Stimulated activated CD8-positive, alpha-beta memory T cell treated with anti-CD3 and anti-CD28 coated beads, Interleukin-12 subunit alpha, Interleukin-12 subunit beta, amount 100 ng/mL, for 4 hours (primary cell): ENCODE measurements at places on chromosomes 11 and 22.

DNA sequence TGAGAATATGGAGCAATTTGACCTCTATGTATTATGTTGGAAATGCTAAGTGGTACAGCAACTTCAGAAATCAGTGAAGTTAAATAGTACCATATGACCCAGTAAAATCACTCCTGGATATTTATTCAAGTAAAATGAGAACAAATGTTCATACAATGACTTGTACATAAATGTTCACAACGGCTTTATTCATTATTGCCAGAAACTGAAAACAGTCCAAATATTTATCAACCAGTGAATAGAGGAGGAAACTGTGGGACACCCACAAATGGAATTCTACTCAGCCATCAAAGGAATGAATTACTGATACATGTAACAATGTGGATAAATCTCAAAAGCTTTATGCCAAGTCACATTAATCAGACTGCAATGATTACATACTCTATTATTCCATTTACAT, 416.3 kb downstream of the AASDHPPT start:
- no peak for DNase-seq

- no peak for DNase-seq
Observed at GRCh38 chr22:38236786-38237185, 35.0 kb downstream of the MAFF start.

DNA sequence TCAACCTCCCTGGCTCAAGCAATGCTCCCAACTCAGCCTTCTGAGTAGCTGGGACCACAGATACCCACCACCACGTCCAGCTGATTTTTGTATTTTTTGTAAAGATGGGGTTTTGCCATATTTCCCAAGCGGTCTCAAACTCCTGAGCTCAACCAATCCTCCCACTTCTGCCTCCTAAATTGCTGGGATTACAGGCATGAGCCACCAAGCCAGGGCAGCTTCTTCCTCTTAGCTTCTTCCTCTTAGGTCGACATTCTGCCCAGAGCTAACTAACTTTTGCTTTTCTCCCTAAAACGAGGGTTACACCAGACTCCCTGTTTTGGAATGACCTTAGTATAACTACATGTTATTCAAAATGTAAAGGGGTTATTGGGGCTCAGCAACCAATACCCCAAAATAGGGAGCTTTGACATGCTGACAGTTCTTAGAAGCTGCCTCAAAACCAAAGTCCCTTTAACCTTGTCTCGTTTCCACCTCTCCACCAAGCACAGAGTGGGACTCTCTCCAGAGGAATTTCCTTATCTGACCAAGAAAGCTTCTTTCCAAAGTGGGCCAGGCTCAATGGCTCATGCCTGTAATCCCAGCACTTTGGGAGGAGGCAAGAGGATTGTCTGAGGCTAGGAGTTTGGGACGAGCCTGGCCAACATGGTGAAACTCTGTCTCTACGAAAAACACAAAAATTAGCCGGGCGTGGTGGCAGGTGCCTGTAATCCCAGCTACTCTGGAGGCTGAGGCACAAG, 7.0 kb downstream of the HPS5 start:
- no peak for DNase-seq

DNA sequence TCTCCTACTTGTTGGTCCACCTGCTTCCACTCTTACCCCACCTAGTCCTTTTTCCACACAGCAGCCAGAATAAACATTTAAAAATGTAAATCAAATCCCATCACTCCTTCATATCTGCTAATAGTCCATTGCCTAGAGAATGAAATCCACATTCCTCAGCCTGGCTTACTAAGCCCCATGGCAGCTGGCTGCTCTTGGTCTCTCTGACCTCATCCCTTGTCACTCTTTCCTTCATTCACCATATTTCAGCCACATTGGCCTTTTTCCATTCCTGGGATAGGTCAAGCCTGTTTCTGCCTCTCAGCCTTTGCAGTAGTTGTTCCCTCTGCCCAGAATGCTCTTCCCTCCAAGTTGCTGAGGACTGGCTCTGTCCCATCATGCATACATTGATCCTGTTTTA, 512.8 kb downstream of the INSC start:
- no peak for DNase-seq

- no peak for DNase-seq
Observed at GRCh38 chr11:75200051-75200450, 40.5 kb upstream of the TPBGL start.

DNA sequence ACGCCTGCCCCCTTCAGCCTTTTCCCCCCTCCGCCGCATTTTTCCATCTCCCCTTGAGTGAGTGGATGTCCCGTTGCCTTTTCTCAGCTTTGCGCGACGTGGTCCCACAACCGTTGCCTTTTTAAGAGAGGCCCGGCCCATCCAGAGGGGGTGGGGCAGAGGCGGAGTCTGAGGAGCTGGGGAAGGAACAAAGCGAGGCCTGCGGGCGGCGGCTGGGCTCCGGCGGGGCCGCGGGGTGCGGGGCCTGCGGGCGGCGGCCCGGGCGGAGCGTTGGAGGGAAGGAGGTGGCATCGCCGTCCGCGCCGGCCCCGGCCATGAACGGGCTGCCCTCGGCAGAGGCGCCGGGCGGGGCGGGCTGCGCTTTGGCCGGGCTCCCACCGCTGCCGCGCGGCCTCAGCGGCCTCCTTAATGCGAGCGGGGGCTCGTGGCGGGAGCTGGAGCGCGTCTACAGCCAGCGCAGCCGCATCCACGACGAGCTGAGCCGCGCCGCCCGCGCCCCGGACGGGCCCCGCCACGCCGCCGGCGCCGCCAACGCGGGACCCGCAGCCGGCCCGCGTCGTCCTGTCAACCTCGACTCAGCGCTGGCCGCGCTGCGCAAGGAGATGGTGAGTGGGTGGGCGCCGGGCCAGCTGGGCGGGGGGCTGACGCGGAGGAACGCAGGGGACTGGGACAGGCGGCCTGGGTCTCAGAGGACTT, at the start of gene FAM89B:
FAM89B (plus strand) TSS at position 183 of the 696 bp plus-strand sequence; CDS start at position 315, 132 bp downstream.
- peak; percentile 73 for DNase-seq

- DNase-seq = no peak
Observed at GRCh38 chr11:8809241-8809938, 101.6 kb upstream of the AKIP1 start.

GRCh38 chr22:41976070-41976901, 7.0 kb downstream of the SEPTIN3 start:
- DNase-seq = peak; percentile 26

DNA sequence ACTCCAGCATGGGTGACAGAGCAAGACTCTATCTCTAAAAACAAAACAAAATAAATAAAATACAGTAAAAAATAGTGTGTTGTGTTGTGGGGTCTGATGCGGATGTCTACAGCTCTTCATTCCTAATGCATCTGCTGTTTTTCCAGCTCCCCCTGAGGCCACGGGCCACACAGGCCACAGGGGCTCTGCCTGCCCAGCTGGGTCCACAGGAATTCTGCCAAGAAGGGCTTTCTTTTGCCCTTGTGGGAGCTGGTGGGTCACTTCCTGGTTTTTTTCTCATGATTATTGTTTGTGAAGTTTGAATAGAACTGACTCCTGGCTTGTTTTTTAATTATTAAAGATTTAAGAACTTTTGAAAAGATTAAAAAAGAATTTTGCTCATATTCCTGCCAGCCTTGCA, 67.4 kb upstream of the CLDN5 start:
- no peak for DNase-seq

DNA sequence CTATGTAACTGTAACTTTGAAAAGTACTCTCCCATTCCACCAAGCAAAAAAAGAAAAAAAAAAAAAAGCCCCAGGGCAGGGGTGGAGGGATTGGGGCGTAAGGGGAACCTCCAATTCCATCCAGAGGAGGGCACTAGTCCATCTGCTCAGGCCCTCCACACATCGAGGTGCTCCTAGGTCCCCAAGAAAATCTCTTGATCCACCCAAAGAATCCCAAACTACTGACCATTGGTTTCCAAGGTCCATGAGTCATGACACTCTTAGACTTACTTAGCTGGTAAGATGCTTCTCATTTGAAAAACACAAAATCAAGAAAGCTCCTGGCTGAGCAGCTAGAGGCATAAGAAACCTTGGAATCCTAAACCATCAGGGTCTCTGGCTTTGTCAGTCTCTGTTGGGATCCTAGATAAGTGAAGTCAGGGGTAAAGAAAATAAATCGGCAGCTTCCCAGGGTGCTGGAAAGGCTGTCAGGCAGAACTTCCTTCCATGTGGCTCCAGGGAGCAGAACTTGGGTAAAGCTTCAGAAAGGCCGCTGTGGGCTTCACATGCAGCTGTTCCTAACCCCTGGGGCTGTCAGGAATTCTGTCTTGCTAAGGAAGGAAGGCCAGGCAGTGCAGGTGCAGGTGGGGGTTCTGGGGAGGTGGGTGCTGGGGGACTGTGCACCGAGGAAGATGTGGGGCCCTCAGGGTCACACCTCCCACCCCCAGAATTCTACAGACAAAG, 49.4 kb upstream of the ADA2 start:
- no peak for DNase-seq

DNA sequence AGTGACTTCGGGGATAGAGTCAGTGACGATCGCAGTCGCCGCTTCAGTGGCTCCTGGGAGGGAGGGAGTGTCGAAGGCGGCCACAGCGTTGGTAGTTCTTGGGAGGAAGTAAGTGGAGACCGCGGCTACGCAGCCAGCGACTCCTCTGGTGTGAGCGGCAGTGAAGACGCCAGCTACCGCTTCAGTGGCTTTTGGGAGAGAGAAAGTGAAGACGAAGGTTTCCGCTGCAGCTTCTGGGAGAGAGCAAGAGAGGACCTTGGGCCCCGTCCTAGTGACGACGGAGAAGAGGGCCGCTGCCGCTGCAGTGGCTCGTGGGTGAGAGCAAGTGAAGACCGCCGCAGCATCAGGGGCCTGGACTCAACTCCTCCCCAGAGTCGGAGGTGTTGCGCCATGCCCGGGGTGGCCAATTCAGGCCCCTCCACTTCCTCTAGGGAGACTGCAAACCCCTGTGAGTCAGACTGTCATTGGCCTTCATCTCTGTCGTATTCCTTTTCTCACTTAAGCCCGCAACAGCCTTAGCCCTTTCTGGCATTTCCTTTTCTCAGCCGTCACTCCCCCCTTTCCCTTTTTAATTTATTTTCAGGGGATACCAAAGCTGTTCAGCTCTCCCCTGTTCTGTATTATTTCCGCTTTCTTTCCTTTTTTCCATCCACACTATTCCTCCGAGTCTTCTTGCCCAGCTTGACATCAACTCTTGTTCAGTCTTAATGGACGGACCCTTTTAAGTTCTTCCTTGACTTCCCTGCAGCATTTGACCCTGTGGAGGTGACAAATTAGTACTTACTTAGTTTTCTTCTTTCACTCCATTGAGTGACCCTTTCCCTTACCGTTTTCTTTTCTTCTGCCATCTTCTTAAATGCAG, 1.0 kb downstream of the ANKRD42 start:
- DNase-seq = peak; percentile 37

GRCh38 chr11:9927670-9928069, 263.8 kb downstream of the SWAP70 start:
- DNase-seq = no peak

GRCh38 chr11:6638429-6638828, 17.2 kb downstream of the DCHS1 start:
- DNase-seq = no peak

DNA sequence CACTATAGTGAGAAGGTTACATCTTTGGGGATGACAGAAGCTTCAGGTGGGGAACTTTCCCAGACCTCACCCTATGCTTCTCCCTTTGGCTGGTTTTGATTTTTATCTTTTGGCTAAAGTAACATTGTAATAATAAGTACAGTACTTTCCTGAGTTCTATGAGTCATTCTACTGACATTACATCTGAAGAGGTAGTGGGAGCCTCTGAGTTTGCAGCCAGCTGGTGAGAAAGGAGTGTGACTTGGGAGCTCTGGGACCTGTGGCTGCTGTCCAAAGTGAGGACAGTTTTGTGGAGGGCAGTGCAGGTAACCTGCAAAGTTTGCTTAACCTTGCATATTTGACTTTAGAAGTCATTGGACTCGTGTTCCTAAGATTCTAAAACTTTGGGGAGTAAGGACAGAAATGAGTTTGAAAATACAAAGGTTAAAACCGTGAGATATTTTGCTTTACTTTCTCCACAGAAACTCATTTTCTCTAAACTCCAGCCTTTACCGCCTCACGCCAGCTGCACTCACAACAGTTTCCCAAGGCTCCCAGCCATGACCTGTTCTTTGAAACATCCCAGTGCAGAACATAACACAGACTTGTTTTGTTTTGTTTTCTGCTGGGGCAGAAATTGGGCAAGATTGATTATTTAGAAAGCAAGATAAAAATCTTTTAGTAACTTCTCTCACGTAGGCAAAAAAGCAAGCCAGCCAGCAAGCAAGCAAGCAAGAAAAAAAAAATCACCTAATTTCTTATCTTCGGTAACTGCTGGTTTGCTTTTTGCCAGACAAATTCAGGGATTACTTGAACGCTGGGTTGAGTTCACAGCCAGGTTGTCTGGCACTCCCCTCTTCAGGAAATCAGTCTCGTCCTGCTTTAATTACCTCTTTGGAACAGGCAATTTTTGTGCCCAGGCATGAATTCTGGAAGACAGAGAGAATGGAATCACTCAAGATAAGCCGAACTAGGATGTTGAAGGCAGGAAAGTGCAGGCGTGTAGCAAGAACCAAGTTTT, 478.3 kb upstream of the ISX start:
- no peak for DNase-seq

- no peak for DNase-seq
Observed at GRCh38 chr11:36070213-36070953, 126.5 kb downstream of the LDLRAD3 start.

DNA sequence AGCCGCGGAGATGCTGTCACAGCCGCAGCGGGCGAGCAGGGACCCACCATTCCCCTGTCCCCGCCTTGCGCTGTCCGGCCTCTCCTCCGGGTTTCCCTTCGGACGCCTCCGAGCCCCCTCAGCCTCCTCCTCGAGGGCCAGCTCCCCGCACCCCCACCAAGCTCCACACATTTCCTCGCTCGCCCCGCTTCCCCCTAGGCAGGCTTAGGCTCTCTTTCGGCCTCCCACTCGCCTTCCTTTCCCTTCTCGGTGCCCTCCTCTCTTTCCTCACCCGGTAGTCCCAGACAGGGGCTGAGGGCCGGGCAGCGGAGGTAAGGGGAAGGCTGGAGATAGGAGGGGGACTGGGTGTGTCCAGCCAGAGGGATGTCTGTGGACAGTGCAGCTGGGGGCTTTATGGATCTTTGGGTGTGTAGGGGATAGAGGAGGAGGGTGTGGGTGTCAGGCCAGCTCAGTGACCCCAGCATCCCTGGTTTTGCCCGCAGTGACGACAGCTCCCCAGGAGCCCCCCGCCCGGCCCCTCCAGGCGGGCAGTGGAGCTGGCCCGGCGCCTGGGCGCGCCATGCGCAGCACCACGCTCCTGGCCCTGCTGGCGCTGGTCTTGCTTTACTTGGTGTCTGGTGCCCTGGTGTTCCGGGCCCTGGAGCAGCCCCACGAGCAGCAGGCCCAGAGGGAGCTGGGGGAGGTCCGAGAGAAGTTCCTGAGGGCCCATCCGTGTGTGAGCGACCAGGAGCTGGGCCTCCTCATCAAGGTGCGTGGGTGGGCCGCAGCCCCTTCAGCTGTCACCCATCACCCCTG, 1.6 kb downstream of the KCNK4 start:
- no peak for DNase-seq

- DNase-seq = no peak
Observed at GRCh38 chr22:32623943-32624342, 149.3 kb downstream of the FBXO7 start.
